MCF 10A (cell line): ENCODE measurements at places on chromosomes 7 and 10. TPM values are rescaled to one million over a fixed set of nuclear protein-coding genes. Genes with fewer than 3 reads are reported as not detected.

Gene SAMD9L
- 1.5 and 3.9 TPM in 2 replicates for total RNA-seq

Gene SEC31B
- total RNA-seq, result 10.6 and 14.0 TPM in 2 replicates

Gene PNLIPRP2
- total RNA-seq, result not detected in 2 replicates

Gene SHH
- total RNA-seq, result not detected in 2 replicates

- no peak for DNase-seq
These were observed 220.2 kb upstream of the MYO3A start for GRCh38 chr10:25713894-25714240.

GRCh38 chr10:80487791-80488538, 33.9 kb downstream of the TSPAN14 start:
- no peak for DNase-seq

DNA sequence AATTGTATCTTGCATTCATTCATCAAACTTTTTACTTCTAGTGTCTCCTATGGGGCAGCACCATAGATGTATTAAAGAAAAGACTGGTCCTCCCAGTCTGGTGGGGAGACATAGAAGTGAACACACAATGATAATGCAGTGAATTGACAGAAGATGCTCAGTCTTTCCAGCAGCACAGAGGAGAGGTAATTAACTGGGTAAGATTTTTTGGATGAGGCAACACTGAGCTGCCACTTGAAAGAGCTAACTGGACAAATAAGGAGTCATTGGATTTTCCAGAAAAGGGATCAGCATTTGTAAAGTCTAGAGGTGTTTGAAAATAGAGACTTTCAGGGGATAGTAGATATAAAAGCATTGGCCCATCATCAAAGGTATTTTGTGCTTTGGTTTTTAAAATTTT, 7.2 kb upstream of the ITPRIP start:
- no peak for DNase-seq

- no peak for DNase-seq
These were observed 9.0 kb downstream of the ZWINT start for GRCh38 chr10:56351909-56352630.

DNA sequence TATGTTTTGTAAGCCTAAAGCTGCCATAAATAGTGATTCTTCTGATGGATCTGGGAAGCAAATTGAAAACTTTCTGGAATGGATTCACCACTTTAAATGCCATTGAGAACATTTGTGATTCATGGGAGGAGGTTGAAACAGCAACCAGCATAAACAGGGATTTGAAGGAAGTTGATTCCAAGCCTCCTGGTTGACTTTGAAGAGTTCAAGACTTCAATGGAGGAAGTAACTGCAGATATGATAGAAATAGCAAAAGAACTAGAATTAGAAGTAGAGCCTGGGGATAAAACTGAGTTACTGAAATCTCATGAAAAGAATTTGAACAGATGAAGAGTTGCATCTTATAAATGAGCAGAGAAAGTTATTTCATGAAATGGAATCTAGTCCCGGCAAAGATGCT, 99.2 kb downstream of the LRRC4 start:
- no peak for DNase-seq

GRCh38 chr10:91668913-91669312, 36.0 kb upstream of the PPP1R3C start:
- DNase-seq, result no peak

Gene ALOX5
- not detected in 2 replicates for total RNA-seq

DNA sequence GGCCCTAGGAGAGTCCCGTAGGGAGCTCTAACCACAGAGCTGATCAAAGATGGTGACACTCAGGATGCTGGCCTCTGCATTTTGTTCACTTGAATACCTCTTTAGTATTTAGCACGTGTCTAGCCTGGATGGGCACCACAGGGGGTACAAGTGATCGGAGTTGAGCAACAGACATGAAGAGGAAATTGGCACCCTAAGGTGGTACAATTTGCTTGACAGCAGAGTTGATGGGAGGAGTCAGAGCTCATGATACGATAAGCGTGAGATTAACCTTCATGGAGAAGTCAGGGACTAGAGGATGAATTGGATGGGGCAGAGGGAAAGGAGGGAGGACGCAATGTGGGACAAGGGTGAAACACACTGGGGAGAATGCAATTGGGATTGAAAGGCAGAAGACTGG, 9.9 kb upstream of the ZNF212 start:
- no peak for DNase-seq

GRCh38 chr7:69685293-69685631, 87.0 kb downstream of the AUTS2 start:
- DNase-seq, result no peak

DNA sequence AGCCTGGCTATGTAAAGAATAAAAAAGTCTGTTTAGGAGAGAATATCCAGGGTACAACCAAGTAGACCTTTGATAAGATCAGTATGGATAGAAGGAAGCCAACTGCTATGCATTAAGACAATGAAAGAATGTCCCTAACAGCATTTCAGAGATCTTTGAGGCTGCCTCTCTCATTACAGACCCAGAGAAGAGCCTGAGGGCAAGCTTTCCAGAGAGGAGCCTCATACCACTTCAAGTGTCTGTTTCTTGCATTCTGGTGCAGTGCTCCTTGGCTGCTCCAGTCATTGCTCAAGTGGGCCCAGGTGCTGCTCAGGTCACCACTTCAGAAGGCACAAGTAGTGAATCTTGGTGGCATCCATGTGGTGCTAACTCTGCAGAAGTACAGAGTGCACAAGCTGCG, 514.0 kb downstream of the PLXDC2 start:
- no peak for DNase-seq

GRCh38 chr10:44347609-44348400, 37.1 kb downstream of the CXCL12 start:
- DNase-seq, result no peak

Gene OGA
- 96.1 and 115 TPM in 2 replicates for total RNA-seq

GRCh38 chr7:81846398-81846797, 76.6 kb upstream of the HGF start:
- peak; percentile 2 for DNase-seq

Gene KCP
- total RNA-seq, result 0.42 and 0.68 TPM in 2 replicates

- DNase-seq, result no peak
These were observed 50.5 kb downstream of the NUDCD3 start for GRCh38 chr7:44439926-44440325.

- no peak for DNase-seq
These were observed 151.7 kb downstream of the CREB5 start for GRCh38 chr7:28564033-28564432.

Gene GRM8
- total RNA-seq, result not detected in 2 replicates

- DNase-seq, result no peak
These were observed 140.4 kb upstream of the AUTS2 start for GRCh38 chr7:69457595-69458504.

- DNase-seq, result no peak
These were observed 719.8 kb downstream of the INHBA start for GRCh38 chr7:40983111-40983510.

DNA sequence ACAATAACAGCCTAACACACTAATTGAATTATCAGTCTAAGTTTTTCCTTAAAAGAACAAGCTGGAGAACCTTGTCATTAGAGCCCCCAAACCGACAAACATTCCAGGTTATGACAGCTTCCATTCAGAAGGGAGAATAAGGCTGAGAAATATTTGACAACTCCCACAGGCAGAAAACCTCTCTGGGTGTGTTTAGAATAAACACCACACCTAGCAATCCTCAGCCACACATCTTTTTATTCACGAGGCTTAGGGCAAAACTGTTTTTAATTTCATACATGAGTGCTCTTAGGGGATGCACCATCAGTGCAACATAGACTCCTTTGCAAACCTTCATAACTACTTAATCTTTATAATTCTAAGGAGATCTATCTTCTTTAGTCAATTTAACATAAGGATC, 24.2 kb downstream of the STN1 start:
- no peak for DNase-seq

DNA sequence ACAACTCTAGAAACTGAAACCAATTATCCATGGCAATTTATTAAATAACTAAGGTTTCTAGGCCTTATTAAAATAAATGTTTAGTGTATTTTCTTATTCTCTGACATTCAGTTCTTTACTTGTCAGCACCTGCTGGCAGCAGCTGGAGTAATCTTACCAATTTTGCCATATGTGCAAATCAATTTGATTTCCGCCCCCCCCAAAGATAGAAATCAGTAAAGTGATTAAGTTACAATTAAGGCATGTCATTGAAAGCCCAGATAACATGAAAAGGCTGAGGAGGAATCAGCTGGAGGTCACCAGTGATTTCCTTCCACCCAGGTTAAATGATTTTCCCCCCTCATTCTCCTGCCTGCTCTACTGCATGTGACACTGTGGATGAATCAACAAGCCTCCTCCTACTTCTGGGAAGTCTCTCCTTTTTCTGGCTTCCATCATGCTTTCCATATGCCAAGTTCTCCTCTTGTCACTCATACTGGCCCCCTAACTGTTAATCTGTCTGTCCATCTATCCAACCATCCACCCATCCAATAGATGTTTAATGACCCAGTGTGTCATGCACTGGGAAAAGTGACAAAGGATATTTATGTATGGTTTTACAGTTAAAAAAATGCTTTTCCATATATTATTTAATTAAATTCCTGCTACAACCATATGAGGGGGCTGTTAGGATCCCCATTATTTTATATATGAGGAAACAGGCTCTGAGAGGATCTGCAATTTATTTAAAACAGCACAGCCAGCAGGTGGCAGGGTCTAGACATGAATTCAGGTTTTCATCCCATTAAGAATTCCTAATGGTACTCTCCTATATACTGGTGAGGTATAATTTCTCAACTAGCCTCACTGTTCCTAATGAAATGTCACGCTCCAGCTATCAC, 116.5 kb downstream of the ATXN7L1 start:
- peak; percentile 61 for DNase-seq

DNA sequence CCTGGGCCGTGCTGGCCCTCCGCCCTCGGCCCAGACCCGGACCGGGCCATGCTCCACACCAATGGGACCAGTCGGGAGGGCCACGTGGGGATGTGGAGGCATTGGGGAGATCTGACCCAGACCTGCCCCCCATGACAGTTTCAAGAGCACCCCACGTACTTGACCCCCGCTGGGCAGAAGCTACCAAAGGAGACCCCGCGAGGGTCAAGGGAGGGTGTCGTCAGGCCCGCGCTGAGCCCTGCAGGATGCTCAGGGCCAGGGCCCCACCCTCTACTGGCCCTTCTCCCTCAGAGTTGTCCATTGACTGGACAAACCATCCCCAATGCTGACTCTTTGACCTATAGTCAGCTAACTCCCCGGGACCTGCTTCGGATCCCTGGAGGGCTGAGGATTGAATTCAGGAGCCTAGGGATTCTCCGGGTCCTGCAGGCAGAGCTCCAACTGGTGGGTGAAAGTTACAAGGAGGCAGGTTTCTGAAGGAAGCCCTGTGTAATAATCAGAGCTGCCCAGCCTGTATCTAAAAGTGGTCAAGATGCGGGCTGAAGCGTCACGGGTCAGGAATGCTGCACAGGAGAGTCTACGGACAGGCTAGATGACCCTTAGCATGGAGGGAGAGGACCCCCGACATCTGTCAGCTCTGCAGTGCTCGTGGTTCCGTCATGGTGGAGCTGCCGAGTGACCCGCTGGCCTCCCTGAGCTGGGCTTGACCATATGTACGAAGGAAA, 498 bp upstream of the CALHM2 start:
- DNase-seq, result no peak

Gene C7orf33
- total RNA-seq, result not detected in 2 replicates

Gene CEP55
- 25.2 and 39.4 TPM in 2 replicates for total RNA-seq

Gene ZNF804B
- total RNA-seq, result not detected in 2 replicates

DNA sequence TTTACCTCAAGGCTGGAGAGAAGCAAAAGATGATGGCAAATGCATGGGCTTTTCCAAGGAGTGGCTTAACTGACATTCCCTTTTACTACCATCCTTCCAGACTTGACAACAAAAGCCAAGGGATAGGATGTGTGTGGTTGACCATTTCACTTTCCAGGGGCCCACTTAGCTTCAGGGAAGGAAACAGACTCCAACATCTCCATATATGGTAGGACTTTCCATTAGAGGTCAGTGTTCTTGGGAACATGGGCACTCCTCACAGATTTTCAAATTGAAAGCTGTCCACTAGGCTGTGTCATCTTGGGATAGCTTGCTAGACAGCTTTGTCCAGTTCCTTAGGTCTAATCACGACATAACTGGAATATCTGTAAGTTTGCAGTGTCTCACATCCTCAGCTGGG, 118.1 kb upstream of the NAMPT start:
- no peak for DNase-seq

DNA sequence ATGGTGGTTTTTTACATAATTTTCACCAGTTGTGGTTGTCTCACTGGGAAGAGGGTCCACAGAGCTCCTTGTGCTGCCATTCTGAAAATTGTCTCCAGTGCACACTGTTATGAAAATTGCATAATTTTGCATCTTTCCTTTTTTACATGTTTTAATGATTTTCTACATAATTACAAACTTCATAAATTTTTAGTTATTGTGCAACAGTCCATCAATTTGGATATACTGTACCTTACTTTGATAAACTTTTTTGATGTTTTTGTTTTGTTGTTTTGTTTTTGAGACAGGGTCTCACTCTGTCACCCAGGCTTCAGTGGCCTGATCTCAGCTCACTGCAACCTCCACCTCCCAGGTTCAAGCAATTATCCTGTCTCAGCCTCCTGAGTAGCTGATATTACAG, 70.6 kb upstream of the AUTS2 start:
- no peak for DNase-seq

Gene NPSR1
- total RNA-seq, result not detected in 2 replicates

GRCh38 chr7:127107601-127108007, 145.1 kb downstream of the GRM8 start:
- peak; percentile 81 for DNase-seq

Gene PRR15
- 6.8 and 8.0 TPM in 2 replicates for total RNA-seq

GRCh38 chr7:137305901-137306621, 37.5 kb downstream of the PTN start:
- no peak for DNase-seq

DNA sequence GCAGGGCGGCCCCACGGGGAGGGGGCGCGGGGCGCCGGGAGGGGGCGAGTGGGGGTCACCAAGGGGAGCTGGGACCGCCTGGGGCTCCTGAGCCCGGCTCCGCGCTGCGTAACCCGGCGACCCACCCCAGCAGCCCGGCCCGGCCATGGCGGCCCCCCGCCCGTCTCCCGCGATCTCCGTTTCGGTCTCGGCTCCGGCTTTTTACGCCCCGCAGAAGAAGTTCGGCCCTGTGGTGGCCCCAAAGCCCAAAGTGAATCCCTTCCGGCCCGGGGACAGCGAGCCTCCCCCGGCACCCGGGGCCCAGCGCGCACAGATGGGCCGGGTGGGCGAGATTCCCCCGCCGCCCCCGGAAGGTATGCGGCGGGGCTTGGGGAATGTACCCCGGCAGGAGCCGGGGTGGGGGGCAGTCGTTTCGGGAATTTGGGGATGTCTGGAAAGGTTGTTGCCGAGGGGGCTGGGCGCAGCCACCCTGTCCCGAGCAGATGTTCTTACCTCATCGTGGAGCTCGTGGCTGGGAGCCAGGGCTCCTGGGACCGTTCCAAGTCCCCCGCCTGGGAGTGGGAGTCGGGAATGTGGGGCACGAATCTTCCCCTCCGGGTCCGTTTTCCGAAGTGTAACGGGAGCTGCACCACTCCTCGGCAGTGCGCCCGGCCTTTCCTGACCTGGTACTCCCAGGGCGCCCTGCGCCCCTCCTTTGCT, 431 bp downstream of the ZYX start:
- DNase-seq, result peak; percentile 85

DNA sequence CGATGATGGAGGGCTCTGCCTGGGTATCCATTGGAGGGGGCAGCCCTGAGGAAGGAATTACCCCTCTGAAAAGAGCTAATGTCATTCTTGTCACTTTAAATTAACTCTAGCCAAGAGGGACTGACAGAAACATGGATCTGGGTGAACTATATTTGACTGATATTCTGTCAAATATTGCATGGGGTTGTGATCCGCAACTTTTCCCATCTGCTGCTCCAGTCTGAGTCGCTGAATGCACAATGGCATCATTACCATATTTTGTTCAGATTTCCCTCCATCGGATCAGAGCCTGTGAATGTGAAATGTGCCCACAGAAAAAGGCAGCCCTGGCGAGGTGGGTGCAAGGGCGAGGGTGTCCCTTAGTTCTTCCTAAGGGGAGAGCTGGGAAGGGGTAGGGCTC, 100.5 kb upstream of the TCF7L2 start:
- no peak for DNase-seq

Gene KCNIP2
- total RNA-seq, result 2.1 and 2.6 TPM in 2 replicates
